SIG-M5 (cell line): ENCODE measurements at places on chromosomes 6 and 20.

- DNase-seq, result no peak
Observed at GRCh38 chr6:112253498-112253840, 898 bp downstream of the LAMA4 start.

DNA sequence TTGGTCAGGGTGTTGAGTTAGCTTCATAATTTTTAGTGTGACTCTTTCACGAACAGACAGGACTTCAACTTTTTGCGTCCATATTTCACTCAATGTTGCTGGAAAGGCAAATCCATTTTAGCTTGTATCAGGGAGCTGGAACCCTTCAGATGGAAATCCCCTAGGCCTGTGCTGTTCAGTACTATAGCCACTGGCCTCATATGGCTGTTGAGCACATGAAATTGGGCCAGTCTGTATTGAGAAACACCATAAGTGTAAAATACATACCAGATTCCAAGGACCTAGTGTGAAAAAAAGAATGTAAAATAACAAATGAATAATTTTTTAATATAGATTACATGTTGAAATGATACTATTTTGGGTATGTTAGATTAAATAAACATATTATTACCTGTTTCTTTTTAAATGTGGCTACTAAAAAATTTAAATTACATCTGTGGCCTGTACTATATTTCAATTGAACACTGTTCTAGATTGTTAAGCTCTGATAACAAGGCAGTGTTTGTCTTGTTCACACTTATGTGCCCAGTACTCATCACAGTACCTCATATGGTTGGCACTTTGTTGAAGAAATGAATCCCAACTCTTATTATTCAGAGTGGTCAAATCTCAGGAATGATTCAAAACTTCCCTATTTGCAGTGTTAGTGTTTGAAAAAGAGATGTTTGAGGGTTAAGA is 34.3 kb downstream of the CTNNBL1 start:
- DNase-seq, result no peak

DNA sequence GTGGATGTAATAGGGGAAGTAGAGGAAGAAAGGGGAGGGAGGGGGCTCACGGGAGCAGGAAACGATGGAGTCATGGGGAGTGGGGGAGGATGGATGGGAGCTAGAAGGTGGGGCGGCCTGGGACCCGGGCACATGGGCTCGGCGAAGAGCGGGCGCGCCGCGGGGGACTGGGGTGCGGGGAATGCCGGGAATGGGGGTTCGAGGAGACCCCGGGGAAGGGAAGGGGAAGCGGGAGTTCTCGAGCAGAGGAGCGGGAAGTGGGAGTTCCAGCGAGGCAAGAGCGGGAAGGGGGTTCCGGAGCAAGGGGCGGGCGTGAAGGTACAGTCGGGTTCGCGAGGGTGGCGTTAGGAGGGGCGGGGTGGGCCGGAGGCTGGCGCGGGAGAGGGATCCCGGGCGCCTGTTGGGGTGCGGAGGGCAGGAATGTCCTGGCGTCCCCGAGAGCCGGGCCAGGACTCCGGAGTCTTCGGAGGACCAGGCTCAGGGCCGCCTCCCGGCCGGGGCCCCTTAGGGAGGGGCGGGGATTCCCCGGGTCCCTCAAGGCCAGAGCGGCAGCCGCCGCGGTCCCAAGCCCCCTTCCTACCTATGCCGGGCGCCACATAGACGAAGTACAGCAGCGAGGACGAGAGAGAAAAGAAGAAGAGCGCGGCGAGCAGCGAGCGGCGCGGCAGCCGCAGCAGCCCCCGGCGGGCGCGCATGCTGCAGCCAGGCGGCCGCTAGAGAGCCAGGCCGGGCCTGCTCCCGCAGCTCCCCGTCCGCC is 504 bp downstream of the B4GALT5 start:
- no peak for DNase-seq

- no peak for DNase-seq
Observed at GRCh38 chr6:24982231-24982630, 46.5 kb upstream of the RIPOR2 start.

- DNase-seq, result no peak
Observed at GRCh38 chr20:59163631-59164530, at the start of gene ZNF831. Gene ZNF831, plus strand, starts transcription at chr20:59163821. Its CDS starts 27,199 bp downstream, at chr20:59191020.

DNA sequence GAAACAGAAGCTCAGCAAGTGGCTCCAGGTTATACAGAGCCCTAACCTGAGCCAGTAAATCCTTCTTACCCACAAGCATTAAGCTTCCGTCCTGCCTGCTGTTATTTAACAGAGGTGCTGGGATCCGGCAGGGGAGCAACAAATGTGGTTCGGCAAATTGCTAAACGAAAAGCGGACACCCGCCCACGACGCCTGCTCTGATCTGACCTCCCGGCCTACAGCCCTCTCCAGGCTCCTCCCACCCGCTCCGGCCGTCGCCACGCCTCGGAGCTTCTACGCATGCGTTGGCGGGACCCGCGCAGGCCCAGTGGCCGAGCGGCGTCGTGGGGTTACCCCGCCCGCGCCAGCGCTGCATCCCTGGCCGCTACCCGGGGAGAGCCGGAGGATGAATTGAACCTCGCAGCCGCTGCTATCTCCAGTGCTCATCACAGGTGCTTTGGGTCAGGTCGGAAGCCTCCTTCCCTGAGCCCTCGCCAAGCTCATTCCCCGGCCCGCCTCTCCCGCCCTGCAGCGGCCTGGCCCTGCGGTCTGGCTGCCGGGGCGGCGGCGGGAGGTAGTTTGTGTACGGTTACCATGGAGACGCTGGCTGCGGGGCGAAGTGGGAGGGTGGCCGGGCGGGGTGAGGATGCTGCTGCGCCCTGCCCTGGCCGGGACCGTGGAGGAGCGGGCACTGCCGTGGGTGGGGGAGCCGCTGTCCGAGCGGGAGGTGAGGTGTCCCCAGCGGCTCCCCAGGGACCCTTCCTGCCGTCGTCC is at the start of gene ARMC2:
Gene ARMC2 (plus strand): TSS at position 307 of the 753 bp plus-strand sequence. CDS start 5,846 bp downstream, outside the sequence.
- DNase-seq, result no peak

GRCh38 chr6:15077006-15077405 is 168.9 kb upstream of the JARID2 start:
- no peak for DNase-seq

GRCh38 chr6:99501762-99502161 is 13.5 kb downstream of the USP45 start:
- no peak for DNase-seq

DNA sequence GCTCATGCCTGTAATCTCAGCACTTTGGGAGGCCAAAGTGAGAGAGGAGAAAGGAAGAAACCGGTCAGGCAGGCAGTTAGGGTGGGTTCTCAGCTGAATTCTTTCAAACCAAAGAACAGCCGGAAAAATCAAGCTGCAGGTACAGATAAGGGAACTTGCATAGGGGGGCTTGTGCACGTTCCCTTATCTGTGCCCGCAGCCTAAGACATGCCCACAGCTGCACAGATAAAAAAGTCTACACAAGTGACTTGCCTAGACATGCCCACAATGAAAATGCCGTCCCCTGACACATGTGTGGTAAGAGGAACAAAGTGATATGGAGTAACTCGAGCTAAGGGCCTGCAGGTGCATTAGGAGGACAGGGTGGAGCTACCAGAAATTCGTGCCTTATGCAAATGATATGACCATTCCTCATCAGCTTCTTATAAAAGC is 175.8 kb upstream of the SALL4 start:
- no peak for DNase-seq

GRCh38 chr20:24504331-24505285 is 35.2 kb downstream of the SYNDIG1 start:
- no peak for DNase-seq
